ENCODE measurements at places on chromosomes 11 and 22. TPM values are rescaled to one million over a fixed set of nuclear protein-coding genes. Genes with fewer than 3 reads are reported as not detected.

The DEAF1 gene
- total RNA-seq: 58.4 TPM

The CHRM1 gene
- not detected for total RNA-seq

The SCN3B gene
- 1.1 TPM for total RNA-seq

The PRRG4 gene
- 1.3 TPM for total RNA-seq

The ARL2 gene
- total RNA-seq: 186 TPM
